AG04449 (cell line): ENCODE measurements at places on chromosomes 4 and X.
A peak's percentile ranks its signal among the peaks of the same experiment; 100 is the strongest.

DNA sequence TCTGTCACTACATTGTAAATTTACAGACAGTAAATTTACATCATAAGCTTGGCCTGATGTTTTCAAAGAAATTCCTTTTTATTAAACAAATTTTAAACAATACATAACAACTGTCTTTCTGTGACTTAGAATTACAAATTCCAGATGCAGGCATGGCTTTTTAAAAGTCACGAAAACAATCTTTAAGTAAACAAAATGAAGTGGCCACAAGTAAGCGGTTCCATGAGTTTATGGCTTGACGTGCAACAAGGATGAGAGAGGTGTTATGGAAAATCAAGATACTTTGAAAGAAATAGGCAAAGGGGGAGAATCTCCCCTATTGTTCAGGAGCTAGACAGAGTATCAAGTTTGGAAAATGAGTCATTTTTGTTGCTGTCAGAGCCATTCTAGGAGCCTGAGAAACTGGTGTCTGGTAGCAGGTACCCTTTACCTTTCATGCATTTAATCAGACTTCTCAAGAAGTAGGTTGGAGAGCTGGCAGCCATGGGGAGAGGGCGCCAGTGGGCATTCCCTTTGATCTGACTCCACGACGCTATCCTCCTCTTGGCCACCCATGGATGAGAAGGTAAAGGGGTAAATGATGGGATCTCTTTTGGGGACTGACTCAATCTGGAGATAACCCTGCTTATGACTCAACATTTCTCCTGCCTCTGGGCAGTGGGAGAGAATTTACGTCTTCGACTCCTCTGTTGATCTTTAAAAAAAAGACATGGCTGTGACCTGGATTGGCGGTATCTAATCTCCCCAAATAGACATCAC lies 217.2 kb downstream of the SPRY1 start:
- DNase-seq: no peak

DNA sequence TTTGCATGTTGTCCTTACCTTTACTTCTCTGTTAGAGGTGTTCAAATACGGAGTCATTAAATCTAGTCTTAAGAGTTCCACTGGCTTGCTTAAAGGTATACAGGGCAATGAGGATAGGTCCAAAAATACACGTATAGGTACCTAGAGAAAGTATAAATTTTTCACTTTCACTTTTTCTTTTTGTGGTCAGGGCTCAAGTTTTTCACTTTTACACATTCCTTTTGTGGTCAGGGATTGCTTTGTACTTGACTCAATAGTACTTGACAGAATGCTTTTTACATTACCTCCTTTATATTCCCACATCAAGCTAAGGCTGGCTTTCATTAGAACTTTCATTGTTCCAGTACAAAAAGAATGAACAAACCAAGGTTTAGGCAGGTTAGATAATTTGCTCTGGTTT lies 21.7 kb downstream of the TMEM184C start:
- DNase-seq: no peak

DNA sequence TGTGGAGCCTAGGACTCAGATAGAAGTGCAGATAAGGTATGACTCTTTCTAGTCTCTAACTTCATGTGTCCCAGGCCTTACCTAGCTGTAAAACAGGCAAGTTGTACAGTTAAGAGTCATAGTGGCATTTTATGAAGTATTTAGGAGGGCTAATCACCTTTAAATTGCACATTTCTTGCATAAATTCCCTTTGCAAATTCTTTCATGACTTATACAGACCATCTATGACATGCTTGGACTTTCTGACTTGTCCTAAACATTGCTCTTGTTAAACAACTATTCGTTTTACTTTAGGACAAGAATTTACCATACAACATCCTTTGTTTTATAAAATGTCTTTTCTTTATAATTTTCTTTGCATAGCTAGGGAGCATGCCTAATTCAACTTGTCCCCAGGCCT lies 7.8 kb upstream of the RRAGB start:
- DNase-seq: no peak

GRCh38 chrX:27675493-27675892 lies 85.3 kb downstream of the DCAF8L2 start:
- no peak for DNase-seq

DNA sequence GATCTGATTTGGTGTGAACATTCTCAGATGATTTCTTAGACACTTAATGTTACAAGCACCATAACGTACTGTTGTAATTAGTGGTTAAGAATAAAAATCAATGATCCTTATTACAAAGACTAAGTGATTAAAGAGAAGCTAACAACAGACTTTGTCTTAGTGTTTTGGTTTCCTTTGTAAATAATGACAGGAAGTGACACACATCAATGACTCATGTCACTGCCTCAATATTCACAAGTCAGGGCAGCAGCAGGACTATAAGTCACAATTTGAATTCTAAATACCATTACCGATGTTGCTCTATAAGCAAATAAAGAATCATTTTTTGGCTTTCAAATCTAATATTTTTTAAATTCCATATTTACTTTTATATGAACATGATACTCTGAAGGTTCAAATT lies 115.8 kb upstream of the FAT4 start:
- DNase-seq: no peak

- DNase-seq: peak; percentile 0
Measured at GRCh38 chrX:96619588-96619987, 65.1 kb upstream of the DIAPH2 start.

DNA sequence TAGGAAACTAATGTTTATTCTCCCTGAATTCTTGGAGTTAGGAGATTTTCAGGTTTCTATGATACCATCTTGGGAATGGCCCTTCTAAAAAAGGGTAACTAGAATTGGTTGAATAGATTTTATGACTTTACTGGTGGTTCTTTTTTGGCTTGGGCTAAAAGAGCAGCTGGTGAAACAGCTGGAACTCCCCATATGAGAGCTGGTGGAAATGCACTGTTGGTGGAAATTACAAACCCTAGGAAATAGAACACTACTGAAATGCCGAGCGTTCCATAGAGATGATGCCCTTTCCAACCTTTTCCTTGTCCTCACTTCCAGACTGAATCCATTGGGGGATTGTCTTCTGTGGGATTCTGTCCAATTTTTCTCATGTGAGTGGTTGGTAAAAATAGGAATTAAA lies 139.5 kb downstream of the STIM2 start:
- DNase-seq: no peak

DNA sequence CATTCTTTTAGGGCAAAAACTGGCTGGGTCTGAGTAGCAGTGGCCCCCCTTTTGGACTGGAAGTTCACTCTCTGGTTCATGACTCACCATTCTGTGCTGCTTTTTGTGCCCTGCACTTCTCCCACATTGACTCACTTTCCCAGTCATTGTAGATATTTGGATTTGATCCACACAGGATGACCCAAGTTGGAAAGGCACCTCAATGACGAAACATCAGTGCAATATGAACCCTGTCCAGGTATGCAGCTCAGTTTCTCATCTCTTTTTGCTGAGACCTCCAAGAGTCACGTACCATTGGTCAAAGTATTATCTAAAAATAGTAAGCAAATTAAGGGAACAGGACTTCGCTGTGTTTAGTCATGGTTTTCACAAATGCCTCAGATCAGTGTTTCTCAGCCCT lies 92.7 kb downstream of the CBLL2 start:
- peak; percentile 52 for DNase-seq

DNA sequence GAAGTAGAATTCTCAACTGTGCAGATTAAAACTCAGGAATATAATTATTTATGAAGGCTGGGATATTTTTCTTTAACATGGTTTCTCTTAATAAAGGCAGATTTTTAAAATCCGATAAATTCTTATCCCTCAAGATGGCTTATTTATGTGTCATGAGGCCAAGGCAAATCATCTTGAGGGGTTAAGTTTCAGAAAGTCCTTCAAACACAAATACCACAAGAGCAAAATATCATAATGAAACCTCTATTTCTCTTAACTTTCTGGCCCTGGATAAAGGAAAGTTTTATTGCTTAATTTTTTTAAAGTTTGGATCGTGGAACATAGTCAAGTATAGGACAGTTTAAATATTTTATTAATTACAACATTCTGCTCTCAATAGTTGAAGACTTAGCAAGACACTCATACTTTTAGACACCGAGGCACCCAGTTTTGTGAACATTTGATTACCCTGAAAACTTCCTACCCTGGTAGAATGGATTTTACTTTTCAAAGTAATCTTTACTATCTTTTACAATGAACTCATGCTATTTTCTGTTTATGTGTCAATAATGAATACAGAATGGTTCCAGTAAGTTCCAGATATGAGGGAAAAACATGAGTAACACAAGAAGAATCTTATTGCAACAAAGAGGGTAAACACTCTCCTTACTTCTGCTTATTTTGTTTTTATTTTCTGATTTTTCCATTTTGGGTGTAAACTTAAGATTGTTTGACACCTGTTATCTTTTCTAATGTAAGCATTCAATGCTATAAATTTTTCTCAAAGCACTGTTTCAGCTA lies 200.7 kb upstream of the IL15 start:
- DNase-seq: no peak

GRCh38 chr4:47031751-47032404 lies 511 bp downstream of the GABRB1 start:
- no peak for DNase-seq

DNA sequence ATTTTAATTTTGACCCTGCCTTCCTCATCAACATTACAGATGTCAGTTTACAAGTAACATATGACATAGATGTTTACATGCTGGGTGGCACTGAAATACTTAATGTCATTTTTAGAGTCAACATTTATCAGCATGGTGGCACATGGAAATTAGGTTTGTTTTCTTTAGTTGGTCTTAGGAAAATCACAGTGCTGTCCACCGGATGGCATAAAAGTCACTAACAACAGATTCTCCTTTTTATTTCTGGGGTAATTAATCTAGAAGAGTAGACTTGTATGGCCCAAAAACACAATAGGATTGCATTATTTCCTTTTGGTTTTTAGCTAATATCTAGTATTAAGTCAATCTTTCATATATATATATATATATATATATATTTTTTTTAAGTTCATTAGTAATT lies 88.6 kb upstream of the HHIP start:
- no peak for DNase-seq

GRCh38 chrX:21972721-21973120 lies 32.2 kb downstream of the SMS start:
- DNase-seq: peak; percentile 47

- no peak for DNase-seq
Measured at GRCh38 chr4:99649778-99650177, 7.8 kb downstream of the C4orf54 start.

GRCh38 chrX:42943051-42943974 lies 165.3 kb upstream of the PPP1R2C start:
- no peak for DNase-seq

DNA sequence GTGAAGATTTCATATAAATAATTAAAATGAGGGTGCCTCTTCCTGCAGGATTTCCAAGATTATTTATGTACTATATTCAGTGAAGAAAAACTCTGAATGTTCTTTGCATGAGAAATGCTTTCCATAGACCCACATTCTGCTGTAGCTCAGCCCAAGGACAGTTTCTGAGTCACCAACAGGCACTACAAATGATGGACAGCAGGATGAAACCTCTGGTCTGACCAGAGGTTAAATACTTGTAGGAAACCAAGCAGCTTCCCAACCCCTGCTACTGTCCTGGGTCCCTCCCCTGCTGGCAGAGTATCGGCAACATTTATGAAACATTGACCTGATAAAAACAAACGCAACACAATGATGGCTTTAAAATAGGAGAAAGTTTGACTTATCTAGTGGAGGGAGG lies 73.1 kb downstream of the CXXC4 start:
- no peak for DNase-seq

GRCh38 chr4:188780028-188780427 lies 640.8 kb downstream of the TRIML1 start:
- DNase-seq: no peak

DNA sequence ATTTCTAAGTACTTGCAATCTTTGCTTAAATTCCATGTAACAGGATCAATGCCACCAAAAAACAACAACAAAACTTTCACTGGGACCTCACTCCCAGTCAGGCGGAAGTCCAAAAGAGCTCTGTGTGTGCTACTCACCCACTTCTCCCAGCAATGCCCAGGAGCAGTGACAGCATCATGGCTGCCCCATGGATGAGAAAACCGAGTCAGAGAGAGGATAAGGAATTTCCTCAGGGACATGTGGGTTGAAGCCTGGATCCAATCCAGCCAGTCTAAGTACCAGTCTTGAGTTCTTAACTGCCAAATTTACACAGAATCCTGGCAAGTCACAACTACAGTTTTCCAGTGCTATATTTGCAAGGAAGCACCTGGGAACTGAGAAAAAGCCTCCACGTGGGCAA lies 64.5 kb downstream of the STX18 start:
- DNase-seq: no peak

DNA sequence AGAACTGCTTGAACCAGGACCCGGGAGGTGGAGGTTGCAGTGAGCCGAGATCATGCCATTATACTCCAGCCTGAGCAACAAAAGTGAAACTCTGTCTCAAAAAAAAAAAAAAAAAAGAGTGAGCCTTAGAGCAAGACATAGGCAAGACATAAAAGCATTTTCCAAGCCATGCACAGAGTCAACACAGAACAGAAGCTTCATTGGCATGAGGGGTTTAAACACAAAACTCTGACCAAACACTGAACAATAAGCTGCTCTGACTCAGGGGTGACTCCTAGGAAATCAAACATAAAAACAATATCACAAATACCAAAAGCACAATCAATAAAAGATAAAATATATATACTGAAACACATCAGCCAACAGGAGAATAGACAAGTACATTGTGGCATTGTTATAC lies 136.8 kb downstream of the PLS3 start:
- no peak for DNase-seq

GRCh38 chrX:33840176-33840575 lies 291.9 kb downstream of the FAM47A start:
- DNase-seq: no peak

DNA sequence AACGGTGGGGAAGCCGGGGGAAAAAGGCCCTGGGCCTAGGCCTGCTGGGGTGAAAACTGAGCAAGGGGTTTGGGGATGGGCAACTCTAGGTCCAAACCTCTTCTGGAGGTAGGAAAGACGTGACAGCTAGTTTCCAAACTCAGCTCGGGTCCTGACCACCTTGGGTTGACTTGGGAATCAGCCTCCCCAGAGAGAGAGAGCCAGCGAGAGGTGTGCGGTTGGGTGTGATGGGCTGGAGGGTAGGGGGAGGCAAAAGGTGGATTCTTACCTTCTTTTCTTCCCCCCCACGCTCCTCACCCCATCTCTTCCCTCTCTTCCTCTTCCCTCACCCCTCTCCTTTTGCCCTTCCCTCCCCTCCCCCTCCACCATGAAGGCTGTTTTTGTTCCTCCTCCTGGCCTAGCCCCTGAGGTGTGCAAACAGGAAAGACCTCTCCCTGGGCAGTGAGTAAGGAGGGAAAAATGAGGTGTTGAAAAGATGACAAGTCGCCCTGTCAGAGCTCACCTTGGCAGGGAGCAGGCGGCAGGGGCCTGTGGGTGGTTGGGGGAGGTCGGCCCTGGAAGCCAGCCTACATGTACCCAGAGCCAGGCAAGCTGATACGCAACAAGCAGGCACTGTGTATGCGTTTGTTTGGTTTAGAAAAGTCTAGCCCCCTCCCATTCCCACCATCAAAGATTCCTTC lies 14.8 kb downstream of the PJA1 start:
- DNase-seq: no peak
